CD14-positive monocyte (primary cell): ENCODE measurements at places on chromosomes 6 and 20.

- no peak for DNase-seq
These were observed 128.7 kb downstream of the DLL1 start for GRCh38 chr6:170162011-170162774.

- DNase-seq, result peak; percentile 94
These were observed 224.8 kb upstream of the MARCKS start for GRCh38 chr6:113632220-113632864.

DNA sequence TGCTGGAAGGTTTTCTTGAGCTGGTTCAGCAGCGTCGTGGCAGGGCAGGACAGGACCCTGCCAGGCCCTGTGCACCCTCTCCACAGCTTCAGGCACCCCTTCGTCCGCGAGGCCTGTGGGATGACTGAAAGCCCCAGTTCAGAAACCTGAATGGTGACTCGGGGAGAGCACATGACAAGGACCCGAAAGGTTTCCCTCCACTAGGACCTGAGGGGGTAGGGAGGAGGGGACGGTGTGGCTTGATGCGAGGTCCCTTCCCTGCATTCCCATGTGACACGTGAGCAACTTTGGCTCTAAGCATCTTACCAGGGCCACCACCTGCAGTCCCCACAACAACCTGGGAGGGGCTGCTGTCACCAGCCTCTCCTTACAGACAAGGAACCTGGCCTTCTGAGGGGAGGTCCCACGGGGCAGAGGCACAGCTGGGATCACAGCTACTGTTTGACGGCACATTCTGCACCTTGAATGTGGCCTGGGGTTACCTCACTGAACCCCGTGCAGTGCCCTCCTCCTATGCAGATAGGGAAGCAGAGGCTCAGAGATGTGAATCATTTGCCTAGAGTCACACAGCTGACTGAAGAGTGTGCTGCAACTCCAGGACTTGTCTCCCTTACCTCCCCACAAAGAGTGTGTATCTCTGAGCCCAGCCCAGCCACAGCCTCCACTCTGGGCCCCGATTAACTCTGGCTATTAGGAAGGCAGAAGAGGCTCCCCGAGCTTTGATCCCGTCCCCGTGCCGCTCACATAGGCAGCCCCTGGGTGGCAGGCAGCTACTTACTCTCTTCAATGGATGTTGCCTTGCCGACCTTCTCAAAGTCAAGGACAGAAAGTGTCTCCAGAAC, 84.6 kb downstream of the PTPN1 start:
- peak; percentile 9 for DNase-seq

GRCh38 chr6:106458021-106458986, 97.8 kb downstream of the CRYBG1 start:
- no peak for DNase-seq

GRCh38 chr20:45128099-45128498, 3.8 kb upstream of the WFDC12 start:
- no peak for DNase-seq

DNA sequence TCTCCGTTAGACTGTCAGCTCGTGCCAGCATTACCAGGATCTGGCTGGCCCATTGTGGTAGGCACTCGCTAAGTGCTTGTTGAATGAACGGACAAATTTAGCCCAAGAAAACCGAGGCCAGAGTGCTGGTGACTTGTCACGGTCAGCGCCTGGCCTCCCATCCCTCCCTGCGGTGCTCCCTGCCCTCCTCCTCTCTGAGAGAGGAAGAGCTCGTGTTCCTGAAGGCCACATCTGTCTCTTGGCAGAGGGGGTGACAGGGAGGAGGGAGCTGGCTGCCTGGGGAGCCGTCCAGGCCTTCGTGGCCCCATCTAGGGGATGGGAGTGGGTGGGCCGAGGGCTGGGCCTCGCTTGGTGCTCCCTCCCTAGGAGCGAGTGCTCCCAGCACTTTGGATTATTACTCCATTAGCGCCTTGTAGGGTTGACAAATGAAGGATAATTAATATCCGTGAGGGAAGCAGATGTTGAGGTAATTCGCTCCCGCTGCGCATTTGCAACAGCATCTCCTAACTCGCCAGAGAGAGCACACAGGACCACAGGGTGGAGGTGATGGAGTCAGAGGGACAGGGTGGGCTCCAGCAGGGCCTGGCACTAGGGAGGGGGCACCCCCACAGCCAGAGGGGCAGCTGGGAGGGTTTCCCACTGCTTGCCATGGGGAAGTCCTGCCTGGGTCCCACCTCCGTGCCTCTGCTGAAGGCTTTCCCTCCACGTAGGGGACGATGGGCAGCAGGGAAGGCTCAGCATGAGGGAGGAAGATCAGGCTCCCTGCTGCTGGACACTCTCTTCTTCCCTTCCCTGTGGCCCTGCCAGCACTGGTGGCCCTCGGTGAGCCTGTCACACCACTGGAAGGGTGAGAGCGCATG, 37.0 kb downstream of the VSTM2L start:
- DNase-seq, result no peak

- DNase-seq, result no peak
These were observed 27.8 kb downstream of the LRRN4 start for GRCh38 chr20:6026051-6026450.

- DNase-seq, result no peak
These were observed 2.3 kb upstream of the CITED2 start for GRCh38 chr6:139376604-139377218.

DNA sequence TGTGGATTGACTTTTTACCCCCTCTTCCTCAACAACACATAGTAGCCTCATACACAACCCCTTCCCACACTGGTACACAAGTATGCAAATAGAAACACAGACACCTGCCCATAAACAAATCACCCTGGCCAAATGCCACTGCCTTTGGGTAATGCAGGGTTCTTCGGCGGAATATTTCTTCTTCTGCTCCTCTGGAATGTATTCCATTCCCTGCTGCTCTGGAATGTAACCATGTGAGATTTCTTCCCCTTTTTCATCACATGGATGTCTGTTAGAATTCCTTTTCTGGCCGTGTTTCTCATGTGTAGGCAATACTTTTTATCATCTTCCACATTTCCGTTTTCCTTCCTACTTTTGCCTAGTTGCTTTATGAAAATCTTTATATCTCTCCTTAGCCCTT, 76.1 kb upstream of the TPD52L1 start:
- DNase-seq, result no peak

- no peak for DNase-seq
These were observed 37.8 kb upstream of the CNKSR3 start for GRCh38 chr6:154548130-154548830.

DNA sequence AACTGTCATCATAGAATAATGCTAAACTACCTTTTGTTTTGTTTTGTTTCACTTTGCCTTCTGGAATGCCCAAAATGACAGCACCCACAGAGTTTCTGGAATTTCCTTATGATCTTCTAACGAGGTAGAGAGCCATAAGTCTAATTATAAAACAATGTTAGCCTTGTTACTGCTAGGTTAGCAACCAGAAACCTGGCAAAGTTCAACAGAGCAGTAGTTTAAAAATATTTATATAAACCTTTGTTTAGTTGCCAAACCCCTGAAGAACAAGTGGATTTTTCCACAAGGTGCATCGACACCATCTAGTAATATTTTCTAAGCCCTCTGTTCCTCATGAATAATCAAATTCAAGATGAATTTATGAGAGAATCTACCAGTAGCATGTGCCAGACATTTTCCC, 27.6 kb upstream of the IPCEF1 start:
- no peak for DNase-seq

GRCh38 chr6:133396984-133397348, 155.8 kb downstream of the EYA4 start:
- DNase-seq, result no peak

- no peak for DNase-seq
These were observed 392.5 kb downstream of the CD83 start for GRCh38 chr6:14510038-14510437.

DNA sequence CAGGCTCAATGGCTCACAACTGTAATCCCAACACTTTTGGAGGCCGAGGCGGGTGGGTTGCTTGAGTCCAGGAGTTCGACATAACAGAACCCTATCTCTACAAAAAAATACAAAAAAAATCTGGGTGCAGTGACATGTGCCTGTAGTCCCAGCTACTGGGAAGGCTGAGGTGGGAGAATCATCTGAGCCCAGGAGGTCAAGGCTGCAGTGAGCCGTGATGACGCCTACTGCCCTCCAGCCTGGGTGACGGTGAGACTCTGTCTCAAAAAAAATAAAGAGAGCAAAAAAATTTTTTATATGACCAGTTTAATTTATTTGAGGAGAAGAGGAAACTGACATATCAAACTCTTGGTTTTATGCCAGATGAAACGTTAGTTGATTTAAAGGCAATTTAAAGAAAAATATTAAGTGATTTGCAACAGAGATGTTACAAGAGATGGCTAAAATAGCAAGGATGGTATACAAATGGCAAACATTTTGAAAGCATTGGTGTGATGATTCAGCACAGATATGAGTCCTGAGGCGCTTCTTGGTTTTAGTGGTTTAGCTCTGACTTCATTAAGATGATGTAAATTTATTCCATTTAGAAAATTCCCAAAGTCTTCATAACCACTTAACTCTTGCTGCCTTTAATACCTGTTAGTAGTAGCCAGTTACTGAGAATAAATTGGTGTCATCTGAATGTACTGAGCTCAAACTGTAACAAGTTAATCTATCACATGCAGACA, 17.7 kb downstream of the GTF2H5 start:
- DNase-seq, result no peak

DNA sequence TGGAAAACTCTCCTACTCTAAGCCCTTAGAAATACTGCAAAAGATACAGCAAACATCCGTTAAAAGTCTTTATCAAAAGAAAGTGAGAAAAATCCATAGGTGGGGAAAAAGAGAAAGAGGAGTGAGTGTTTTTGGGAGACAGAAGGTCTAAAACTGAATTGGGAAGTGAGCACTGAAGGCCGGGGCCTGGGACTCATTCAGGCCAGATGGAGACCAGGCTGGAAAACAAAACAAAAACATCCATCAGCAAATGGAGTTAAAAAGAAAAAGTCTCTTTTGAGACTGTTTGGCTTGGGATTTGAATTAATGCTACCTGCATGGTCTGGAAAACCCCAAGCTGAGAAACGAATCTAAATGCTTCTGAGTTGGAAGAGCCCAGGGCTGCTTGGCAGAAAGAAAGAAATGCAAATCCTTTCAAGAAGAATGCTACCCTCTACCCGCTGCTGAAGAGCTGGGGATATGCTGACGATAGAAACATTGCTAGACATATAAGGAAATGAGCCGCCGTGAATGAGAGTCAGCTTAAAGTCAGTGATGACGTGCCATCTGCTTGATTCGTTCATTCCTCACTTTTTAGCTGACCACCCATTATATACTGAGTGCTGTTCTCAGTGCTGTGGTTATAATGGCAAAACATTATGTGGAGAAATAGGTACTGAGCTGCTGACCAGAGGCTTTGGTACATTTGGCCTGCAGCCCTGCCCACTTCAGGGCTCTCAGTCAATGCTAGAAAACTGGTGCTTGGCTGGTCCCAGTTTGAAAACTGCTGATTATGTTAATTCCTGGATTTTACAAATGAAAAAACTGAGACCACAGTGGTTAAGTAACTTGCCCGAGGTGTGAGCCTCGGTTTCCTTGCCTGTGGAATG, 28.0 kb upstream of the TULP4 start:
- DNase-seq, result no peak

DNA sequence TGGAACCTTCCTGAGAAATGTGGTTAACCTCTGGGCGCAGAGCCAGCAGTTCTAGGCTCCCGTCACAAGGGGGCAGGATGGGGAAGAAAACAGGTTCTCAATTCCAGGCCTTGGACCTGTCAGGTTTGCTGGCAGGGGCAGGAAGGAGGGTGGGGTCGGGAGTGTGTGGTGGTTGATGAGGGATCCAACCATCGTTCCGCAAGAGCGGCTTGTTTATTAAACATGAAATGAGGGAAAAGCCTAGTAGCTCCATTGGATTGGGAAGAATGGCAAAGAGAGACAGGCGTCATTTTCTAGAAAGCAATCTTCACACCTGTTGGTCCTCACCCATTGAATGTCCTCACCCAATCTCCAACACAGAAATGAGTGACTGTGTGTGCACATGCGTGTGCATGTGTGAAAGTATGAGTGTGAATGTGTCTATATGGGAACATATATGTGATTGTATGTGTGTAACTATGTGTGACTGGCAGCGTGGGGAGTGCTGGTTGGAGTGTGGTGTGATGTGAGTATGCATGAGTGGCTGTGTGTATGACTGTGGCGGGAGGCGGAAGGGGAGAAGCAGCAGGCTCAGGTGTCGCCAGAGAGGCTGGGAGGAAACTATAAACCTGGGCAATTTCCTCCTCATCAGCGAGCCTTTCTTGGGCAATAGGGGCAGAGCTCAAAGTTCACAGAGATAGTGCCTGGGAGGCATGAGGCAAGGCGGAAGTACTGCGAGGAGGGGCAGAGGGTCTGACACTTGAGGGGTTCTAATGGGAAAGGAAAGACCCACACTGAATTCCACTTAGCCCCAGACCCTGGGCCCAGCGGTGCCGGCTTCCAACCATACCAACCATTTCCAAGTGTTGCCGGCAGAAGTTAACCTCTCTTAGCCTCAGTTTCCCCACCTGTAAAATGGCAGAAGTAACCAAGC, 29.6 kb downstream of the SRSF3 start:
- DNase-seq, result peak; percentile 70

- no peak for DNase-seq
These were observed 11.4 kb downstream of the PBOV1 start for GRCh38 chr6:138206862-138207261.

GRCh38 chr6:166236596-166236995, 68.9 kb upstream of the TBXT start:
- peak; percentile 68 for DNase-seq

DNA sequence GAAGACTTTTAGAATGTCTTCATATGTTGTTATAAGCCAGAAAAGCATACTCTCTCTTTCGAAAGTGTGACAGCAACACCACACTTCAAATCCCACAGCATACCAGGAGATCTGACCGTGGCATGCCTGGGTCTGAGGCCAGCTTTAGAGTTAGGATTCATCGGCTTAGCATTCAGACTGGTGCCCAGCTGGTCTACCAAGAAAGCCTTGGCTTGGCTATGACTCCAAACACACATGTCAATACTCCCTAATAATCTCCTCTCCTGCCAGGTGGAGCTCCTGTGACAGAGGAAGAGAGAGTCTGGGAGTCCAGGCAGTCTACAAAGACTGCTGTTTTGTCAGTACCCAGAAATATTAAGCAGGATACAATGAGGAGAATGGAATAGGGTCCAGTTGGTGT, 77.1 kb upstream of the MAN1A1 start:
- no peak for DNase-seq

DNA sequence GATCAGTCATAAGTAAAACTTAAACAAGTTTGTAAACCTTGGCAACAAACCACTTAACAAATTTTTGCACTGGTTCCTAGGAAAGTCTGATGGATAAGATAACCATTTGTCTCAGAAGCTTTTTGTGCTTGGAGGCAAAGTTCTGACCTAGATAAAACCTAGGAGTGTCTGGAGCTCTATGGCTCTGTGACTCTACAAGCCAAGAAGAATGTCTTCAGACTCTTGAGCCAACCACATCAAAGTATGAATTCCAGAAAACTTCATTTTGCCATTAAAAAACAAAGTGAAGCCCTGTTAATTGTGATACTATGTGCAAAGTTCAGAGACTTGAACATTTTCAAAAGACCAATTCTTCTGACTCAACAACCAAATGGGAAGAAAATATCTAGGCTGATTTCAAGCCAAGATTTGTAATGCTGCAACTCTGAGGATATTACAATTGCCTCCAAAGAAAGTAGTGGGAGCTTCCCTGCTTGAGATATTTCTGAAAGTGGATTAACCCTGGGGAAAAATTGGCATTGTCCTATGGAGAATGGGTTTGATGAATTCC, 158.1 kb upstream of the FOXQ1 start:
- no peak for DNase-seq
